ENCODE measurements at places on chromosomes 7 and 10. TPM values are rescaled to one million over a fixed set of nuclear protein-coding genes. Genes with fewer than 3 reads are reported as not detected.

DNA sequence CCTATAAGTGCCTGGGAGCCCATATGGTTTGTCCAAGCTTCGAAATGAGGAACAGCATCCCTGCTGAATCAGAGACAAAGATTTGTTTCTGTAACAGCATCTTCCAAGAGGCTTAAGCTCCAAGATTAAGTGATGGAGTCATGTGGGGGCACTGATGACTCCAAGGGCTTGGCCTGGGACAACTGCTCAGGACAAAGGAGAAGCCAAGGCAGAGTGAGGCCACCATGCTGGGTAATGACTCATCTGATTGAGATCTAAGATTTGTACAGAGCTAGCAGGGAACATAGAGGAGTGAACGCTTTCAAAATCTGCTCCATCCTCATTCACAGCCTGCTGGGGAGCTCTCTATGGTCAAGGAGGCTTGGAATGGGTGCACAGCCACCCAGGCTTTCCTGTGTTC is 49.3 kb downstream of the C10orf120 start:
- no peak for DNase-seq

The CHRM2 gene
- not detected for total RNA-seq

The SPAM1 gene
- total RNA-seq = not detected

The AKR1C3 gene
- 2.2 TPM for total RNA-seq

DNA sequence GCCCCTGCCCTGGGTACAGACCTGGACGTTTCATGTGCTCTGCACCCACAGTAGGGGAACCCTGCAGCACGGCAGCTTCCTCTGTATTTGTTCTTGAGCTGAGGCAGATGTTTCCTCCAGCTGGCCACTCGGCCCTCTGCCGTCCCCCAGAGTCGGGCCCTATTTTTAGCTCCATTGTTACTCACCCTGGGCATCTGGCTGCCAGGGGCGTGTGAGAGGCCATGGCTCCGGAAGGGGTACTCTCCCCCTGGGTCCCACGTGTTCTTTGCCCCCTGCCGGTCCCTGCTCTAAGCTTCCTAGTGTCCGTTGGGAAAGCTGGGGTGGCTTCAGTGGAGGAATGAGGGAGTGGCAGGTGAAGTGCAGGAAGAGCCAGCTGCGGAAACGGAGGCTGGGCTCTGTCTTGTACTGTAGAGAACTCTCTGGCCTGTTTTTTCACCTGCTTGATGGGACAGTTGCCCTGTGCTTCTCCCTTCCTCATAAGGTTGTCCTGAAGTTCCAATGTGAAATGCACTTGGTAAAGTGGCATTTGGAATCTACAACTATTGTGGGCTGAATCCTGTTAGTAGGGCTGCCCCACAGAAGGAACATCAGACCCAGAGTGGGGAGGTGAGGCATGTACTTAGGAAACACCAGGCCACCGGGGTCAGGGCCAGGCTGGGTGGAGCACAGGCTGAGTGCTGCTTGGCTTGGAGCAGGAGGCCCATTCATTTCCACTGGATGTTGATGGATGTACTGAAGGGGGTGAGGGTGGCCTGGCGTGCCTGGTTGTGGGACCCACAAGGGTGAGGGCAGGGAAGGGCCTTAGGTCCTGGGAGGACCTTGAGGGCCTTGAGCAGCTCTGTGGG is 30.6 kb downstream of the PALD1 start:
- no peak for DNase-seq

DNA sequence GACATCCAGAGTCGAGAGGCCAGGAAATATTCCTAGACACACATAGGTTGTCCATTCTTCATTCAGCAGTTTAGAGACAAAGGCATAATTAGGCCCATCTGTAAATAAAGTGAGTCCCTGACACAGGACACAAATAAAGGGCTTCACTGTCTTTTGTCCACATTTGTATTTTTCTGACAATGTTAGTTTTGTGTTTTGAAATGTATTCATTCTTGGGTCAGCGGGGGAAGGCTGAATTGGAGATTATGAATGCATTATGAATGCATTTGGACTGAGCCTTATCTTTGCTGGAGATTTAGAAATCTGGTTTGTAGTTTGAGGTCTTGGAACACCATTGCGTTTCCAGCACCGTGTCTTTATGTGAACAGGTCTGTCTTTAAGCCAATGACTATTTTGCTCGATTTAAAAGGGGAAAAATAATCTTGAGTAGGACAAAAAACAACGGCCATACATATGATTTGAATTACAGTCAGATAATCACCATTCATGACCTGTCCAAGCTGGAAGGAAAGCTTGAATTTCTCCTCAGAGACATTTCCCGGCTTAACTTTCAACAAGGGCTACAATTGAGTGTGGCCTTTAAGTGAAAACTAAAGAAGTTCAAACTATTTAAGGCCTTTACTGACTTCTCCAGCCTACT is 334.8 kb downstream of the WDR11 start:
- DNase-seq = no peak

GRCh38 chr10:82883603-82884002 is 1008.6 kb downstream of the NRG3 start:
- DNase-seq = no peak

DNA sequence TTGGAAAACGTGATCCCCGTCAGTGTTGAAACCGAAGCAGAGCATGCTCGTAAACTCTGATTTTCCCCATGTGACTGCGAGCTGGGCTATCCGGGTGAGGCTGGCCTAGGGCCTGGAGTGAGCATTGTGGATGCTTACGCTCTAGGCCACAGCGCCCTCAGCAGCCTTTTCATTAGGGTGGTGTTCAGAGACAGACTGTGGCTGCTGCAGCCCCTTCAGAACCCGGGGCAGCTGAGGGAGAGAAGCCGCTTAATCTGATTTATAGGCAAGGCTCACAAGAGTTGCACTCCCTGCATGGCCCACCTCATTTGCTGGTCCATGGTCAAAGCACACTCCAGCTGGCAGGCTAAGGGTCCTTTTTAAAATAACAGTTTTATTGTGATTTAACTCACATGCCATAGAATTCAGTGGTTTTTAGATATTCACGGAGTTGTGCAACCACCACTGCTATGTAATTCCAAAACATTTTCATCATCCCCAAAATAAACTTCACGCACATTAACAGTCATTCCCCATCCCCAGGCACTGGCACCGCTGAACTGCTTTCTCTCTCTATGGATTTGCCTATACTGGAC is 72.5 kb downstream of the SYPL1 start:
- DNase-seq = no peak

DNA sequence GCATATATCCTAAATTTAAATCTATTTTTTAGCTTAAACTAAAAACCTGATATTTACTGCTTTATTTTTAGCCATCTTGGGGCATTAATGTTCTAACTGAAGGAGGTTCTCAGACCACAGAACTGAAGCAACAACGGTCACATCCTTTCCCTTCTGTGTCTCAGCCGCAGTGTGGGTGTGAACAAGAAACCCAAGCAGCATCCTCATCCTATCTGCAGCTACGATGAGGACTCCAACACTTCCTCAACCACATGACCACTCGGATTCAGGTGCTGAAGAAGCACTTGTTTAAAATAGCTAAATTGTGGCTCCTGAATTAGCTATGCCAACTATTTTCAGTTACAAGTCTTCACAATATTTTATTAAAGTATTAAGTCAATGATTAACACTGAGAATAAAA is 5.3 kb downstream of the ESYT2 start:
- DNase-seq = no peak

The EVX1 gene
- not detected for total RNA-seq

The NPC1L1 gene
- total RNA-seq = 0.23 TPM

The BTBD16 gene
- 0.51 TPM for total RNA-seq

The PPP1R17 gene
- total RNA-seq = not detected

The TCAF1 gene
- total RNA-seq = 24.7 TPM

DNA sequence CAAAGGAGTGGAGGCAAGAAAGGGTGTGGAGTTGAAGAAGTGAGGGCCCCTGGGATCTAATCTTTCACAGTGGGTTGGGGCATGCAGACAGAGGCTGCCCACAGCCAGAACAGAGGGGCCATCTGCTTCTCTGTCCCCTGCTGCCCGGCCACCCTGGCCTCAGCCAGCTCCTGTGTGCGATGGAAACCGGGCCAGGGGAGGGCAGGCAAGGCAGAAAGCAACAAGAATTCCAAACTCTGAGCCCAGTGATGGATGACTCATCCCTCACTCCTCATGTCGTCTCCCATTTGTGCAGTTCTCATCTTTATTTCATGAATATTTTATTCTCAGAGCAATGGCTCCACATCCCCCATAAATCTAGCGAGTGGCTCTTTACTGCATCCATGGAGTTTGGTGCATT is 757.1 kb downstream of the GRID1 start:
- no peak for DNase-seq

The UNCX gene
- total RNA-seq = 0.65 TPM

GRCh38 chr7:111140091-111140865 is 49.4 kb downstream of the LRRN3 start:
- no peak for DNase-seq

The CPVL gene
- total RNA-seq = 31.3 TPM

DNA sequence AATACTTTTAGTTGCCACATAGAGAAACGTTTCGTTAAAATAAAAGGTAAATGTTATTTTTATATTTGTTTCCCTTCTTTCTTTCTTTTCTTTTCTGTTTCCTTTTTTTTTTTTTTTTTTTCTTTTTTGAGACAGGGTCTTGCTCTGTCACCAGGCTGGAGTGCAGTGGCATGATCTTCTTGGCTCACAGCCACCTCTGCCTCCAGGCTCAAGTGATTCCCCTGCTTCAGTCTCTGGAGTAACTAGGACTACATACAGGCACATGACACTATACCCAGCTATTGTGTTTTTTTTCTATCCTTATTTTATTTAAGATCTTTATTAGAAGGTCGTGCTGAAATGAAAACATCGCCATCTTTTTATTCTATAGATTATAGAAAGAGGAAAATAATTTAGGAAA is 661.8 kb upstream of the MBL2 start:
- DNase-seq = no peak

- no peak for DNase-seq
These were observed 57.5 kb downstream of the CTBP2 start for GRCh38 chr10:125102821-125103220.

The STAMBPL1 gene
- total RNA-seq = 19.2 TPM

- DNase-seq = no peak
These were observed 8.0 kb downstream of the IKZF1 start for GRCh38 chr7:50312250-50313162.

The ACTL6B gene
- not detected for total RNA-seq

Data from epithelial cell of proximal tubule (primary cell).